Occipital lobe (tissue), 3 donors: ENCODE measurements at places on chromosomes 7 and 10.
A peak's percentile ranks its signal among the peaks of the same experiment; 100 is the strongest.

GRCh38 chr10:108469940-108470339 lies 1305.4 kb upstream of the SORCS1 start:
- DNase-seq, result no peak

DNA sequence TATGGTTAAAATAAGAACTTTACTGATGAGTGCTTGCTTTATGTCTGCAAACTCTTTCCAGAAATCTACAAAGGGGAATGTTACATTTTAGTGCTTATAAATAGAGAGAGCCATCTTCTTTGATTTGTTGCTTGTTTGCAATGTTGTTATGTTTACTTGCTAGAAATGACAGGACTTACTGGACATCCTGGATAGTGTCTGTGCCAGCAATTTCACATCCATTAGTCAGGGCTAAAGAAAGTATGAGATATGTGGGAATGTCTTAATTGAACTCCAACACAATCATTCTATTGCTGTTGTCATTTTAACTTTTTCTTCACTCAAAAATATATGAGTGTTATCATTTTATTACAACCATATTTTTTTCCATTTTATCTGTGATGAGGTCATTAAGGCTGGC lies 453.2 kb downstream of the TNS3 start:
- DNase-seq, result no peak

DNA sequence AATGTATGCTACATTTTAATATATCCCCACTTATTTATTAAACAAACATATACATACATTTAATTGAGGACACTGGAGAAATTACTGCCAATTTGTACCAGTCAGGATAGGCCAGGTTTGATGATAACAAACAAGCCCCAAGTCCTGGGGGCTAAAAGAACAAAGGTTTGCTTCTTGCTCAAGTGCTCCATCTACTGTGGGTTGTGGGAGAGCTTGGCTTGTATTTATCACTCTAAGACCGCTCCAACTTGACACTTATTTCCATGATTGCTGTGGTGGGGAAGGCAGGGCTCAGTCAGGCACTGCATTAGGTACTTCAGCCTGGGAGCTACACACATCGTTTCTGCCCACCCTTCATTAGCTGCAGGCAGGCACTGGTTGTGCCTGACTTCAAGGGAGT lies 136.6 kb upstream of the ZNF32 start:
- DNase-seq, result no peak

DNA sequence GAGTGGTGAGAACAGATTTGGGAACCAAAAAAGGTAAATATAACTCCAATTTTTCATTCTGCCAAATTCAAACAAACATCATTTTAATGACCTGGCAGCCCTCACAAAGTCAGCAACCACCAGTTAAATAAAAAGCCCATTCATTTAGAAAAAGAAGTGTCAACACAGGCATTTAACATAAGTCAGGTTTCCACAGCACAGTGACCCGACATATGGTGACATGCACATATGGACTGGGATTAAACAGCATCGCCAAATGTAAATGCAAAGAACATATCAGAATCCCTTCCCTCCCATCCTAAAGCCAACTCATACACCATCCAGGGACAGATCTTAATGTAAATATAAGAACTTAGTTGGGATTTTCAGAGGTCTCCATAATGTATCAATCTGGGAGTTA lies 293.2 kb downstream of the FGFR2 start:
- no peak for DNase-seq

DNA sequence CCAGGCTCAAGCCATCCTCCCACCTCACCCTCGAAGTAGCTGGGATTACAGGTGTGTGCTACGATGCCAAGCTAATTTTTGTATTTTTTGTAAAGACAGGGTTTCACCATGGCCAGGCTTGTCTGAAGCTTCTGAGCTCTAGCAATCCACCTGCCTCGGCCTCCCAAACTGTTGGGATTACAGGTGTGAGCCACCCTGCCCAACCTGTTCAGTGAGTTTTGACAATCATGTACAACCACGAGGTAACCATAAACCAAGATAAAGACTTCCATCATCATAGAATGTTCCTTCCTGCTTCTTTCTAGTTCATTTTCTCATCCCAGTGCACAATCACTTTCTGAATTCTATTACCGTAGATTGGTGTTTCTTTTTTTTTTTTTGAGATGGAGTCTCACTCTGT lies 30.5 kb upstream of the MKRN1 start:
- DNase-seq, result no peak

DNA sequence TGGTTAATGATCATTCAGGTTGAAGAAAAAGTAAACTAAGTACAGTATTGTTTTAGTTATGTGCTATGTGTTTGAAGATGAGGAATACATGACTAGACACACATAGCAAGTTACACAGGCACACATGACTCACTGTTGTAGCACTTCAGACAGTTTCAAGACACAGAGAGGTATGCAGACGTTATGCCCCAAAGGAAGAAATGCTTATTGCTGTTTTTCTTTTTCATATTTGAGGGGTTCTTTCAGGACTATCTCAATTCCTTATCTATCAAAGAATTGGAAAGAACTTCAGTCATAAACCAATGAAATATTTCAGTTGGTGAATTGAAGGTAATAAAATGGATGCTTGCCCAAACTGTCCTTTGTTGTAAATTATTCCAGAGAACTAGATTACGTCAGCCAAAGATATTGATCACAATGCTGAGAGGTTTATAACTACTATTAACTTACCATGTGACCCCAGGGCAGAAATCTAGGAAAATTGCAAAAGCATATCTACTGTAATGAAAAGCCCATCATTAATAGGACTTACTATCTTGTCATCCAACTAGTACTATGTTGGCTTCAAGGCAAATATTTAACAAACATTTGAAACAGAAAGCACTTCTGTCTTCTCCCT lies 61.2 kb upstream of the CAPZA2 start:
- no peak for DNase-seq

- DNase-seq, result no peak
Observed at GRCh38 chr10:58723966-58724365, 211.3 kb downstream of the BICC1 start.

DNA sequence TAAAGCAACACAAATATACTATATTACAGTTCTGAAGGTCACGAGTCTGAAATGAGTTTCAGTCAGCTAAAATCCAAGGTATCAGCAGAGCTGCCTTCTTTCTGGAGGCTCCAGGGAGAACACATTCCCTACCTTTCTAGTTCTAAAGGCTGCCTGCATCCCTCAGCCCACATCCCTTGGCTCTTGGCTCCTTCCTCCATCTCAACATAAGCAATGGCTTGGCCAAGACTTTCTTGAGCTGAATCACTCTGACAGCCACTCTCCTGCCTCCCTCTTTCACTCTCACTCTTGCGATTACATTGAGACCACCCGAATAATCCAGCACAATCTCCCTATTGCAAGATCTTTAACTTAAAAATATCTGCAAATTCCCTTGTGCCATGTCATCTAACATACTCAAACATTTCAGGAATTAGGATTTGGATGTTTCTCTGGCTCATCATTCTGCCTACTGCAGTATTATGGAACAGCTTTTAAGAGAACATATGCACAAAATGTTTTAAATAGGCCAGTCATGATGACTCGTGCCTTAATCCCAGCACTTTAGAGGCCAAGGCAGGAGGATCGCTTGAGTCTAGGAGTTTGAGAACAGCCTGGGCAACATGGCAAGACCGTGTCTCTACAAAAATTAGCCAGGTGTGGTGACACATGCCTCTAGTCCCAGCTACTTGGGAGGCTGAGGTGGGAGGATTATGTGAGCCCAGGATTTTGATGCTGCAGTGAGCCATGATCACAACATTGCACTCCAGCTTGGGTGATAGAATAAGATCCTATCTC lies 144.2 kb upstream of the VSTM2A start:
- no peak for DNase-seq

GRCh38 chr7:16739863-16740622 lies 13.5 kb upstream of the TSPAN13 start:
- peak; percentile 25 for DNase-seq

DNA sequence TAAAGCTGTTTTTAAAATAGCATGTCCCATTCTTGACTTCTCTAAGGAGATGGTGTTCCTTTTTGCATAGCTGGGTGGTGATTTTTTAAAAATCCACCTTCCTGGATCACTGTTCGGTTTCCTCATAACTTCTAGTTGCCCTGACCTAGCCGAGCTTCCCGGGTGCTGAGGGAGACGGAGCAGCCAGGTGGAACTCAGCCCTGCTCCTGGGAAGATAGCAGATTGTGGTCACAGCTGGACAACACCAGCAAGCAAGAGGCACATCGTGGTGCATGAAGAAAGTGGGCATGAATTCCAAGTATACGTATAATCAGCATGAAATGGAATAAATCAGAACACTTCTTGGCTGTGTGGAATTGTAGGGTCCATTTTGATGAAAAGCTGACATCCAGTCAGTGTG lies 73.5 kb upstream of the RSU1 start:
- no peak for DNase-seq

DNA sequence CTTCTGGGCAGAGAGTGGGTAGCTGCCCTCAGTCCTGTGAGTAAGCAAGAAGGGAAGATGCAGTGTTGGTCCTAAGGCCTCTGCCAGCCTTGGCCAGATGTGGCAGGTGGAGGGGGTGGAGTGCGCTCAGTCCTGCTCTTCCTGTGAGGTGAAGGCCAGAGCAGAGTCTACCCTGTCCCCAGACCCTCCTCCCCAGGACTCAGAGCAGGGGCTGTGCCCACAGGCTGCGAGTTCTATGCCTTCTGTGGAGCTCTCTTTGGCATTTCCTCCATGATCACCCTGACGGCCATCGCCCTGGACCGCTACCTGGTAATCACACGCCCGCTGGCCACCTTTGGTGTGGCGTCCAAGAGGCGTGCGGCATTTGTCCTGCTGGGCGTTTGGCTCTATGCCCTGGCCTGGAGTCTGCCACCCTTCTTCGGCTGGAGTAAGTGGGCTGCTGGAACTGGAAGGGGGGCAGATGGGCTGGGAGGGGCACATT lies 4.0 kb downstream of the OPN4 start:
- DNase-seq, result no peak

GRCh38 chr7:72297636-72298035 lies 114.5 kb downstream of the CALN1 start:
- DNase-seq, result no peak

GRCh38 chr10:451021-451471 lies 238.4 kb downstream of the DIP2C start:
- no peak for DNase-seq

- no peak for DNase-seq
Observed at GRCh38 chr10:77993620-77994019, 35.7 kb downstream of the POLR3A start.

DNA sequence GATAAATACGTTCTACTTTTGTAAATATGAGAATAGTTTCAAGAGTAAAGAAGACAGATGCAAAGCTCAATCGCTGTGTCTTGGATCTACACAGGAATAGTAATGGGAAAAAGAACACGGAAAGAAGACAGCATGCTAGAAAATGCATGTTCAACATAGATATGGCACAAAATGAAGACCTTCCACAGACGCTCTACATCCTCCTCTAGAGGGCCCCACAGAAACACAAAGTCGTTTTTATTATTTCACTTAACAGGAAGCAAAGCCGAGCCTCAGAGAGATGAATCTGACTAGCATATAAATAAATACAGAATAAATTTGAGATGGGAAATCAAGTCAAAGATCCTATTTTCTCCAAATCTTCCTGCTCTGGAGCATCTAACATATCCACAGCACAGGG lies 292.6 kb downstream of the PARD3 start:
- DNase-seq, result no peak

DNA sequence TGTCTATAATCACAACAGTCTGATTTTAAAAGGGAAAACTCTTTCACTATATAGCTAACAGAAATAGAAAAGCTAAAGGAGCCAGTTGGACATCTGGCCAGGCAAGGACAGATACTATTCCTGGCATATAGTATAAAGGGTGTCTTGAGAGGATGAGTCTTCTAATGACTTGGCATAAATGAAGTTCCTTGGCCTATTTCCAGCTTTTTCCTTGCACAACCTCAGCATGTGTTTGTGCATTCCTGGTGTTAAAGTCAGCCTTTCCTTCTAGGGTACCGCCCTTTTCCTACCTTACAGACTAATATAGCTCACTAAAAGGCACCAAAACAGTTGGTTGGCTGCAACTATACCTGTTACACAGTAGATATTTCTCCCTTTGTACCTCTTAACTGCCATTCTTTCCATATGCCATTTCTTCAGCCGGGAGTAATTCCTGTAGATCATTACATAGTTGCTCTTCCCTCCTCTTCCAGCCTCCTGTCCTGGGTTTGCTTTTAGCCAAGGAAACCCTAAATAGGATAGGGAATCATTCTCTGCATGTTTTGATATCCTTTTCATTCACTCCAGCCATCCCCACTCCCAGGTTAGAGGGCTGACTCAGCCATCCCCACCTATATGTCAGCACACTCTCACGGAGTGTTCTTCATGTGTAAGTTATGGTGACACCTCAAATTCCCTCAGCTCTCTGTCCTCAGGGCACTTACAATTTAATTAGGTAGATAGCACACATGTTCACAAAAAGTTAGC lies 102.1 kb upstream of the MDFIC start:
- no peak for DNase-seq

GRCh38 chr7:105131033-105131656 lies 117.1 kb downstream of the KMT2E start:
- DNase-seq, result no peak

DNA sequence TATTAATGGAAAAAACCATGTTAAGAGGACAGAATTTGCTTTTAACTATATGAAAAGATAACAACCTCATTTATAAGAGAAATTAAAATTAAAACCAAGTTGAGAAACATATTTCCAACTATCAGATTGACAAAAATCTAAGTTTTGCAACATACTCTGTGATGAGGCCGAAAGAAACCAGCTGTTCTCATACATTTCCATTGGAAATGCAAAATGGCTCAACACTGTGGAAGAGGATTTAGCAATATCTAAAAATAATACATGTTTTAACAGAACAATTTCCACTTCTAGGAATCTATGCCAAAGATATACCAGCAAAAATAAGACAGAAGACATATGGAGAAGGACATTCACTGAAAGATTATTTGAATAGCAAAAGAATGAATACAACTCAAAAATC lies 268.8 kb downstream of the DYNC1I1 start:
- DNase-seq, result no peak

DNA sequence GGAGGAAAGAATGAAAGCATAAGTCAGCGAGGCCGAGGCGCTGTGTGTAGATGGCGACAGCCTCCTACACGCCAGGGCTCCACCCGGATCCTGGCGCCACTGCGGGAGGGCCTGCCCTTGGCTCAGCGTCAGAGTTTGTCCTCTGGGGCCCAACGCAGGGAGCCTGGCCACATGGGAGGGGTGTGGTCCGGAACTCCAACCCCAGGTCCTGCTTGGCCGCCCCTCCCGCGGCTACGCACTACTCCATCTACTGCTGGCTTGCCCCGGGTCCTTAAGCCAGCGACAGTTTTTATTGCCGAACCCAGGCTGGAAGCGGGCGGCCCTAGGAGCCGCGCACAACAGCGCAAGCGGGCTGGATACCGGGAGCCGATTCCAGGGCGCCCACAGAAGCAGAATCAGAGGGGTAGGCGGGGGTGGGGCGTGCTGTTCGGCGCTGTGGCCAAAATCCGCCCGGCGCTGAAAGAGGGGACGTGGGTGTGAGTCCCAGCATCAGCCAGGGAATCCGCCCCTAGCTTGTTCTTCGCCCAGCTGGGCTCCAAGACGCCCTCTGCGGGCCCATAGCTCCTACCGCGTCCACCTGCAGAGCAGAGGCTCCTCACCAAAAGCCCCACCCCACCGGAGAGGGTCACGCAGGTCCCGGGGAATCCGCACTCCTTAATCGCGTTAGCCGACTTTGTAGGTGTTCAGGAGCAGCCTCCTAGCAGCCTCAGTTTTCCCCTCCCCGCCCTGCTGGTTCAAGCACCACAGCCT lies 4.5 kb downstream of the KAZALD1 start:
- no peak for DNase-seq

GRCh38 chr10:29064680-29065079 lies 224.2 kb upstream of the LYZL1 start:
- no peak for DNase-seq

- DNase-seq, result no peak
Observed at GRCh38 chr7:30907527-30908267, 4.0 kb upstream of the AQP1 start.
